Activated CD8-positive, alpha-beta T cell treated with anti-CD3 and anti-CD28 coated beads, Interleukin-2, amount 10 ng/mL, durations not matched to agents 7 days and 5 days (primary cell): ENCODE measurements at places on chromosomes 16 and 17.

GRCh38 chr16:86359571-86359970 lies 150.8 kb upstream of the FOXF1 start:
- DNase-seq: no peak

- no peak for DNase-seq
These were observed at the start of gene TNP2 for GRCh38 chr16:11268921-11269375. Gene TNP2, minus strand, starts transcription at chr16:11269325. Its CDS starts 63 bp downstream, at chr16:11269262.

DNA sequence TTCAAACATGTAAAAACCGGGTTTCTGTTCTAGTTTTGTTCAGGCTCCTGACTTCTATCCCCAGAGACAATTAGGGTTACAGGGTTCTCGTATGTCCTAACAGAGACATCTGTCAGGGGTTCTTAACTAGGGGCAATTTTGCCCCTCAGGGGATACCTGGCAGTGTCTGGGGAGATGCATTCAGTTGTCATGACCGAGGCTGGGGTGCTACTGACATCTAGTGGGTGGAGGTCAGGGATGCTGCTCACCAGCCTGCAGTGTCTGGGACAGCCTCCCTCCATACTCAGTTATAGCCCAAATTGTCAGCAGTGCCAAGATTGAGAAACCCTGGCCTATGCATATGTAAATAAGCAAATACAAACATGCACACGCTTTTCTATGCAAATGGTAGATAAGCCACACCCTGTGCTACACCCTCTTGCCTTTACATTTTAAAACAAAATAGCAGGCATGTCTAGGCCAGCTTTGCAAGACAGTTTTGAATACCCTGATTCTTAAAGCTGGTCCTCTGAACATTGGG lies 37.4 kb downstream of the CLEC16A start:
- peak; percentile 75 for DNase-seq

DNA sequence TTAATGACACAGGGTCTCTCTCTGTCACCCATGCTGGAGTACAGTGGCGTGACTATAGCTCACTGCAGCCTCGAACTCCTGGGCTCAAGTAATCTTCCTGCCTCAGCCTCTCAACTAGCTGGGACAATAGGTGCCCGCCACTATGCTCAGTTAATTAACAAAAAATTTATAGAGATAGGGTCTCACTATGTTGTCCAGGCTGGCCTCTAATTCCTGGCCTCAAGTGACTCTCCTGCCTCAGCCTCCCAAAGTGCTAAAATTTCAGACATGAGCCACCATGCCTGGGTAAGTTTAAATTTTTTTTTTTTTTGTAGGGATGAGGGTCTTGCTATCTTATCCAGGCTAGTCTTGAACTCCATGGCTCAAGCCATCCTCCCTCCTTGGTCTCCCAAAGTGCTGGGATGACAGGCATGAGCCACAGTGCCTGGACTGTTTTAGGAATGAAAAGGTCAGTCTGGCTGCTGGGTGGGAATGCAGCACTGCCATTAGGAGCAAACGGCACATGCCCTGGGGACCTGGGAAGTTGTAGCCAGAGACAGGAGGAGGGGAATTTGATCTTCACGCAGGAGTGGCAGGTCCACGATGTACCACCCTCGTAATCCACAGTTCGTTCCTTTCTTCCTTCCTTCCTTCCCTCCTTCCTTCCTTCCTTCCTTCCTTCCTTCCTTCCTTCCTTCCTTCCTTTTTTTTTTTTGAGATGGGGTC lies 106.7 kb downstream of the HAPSTR1 start:
- no peak for DNase-seq

DNA sequence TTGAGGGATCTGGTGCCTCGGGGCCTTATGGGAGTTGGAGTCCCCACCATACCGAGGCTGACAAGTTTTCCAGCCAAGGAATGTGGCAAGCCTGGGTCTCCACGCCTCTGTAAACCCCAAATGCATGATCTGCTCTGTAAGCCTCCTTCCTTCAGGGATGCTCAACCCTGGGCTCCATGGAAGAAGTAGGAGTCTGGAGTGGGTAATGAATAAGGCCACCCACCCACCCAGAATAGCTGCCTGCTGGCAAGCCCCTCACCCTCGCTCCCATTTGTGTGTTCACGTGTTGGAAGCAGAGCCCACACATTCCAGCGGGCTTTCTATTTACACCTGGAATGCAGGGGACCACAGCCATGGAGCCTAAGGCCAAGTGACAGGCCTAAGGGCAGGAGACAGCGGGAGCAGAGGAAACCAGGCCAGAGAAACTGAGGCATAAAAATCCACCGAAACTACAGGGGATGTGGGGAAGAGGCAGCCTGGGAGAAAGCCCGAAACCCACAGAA lies 4.4 kb downstream of the DLG4 start:
- no peak for DNase-seq

DNA sequence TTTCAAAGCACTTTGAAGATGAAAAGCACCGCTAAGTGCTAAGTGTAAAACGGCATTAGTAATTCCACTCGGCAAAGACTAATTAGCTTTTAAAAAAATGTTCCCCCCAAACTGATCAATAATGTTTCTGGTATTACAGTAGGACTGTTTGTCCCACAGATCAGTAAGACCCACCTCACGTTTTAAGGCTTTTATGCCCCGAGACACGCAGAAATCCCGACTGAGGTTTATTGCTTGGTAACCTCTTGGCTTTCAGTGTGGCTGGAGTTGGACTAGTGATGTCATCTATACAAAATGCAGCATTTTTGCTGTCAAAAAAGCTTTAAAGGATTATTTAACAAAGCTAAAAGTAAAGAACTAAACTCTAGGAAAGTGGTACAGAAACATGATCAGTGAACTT lies 414.6 kb upstream of the PSMD7 start:
- no peak for DNase-seq

- no peak for DNase-seq
These were observed 551 bp downstream of the WDR81 start for GRCh38 chr17:1724869-1725641.

DNA sequence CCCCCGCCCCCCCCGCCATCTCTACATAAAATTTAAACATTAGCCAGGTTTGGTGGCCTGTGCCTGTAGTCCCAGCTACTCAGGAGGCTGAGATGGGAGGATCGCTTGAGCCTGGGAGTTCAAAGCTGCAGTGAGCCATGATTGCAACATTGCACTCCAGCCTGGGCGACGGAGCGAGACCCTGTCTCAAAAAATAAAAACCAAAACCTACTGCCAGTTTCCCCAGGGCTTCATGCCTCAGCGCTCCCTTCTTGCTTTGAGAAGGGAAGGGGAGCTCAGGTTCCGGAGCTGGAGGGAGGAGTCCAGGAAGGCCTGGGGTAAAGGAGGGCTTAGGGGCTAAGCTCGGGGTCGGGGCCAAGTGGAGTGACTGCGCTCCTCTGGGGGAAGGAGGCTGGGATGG lies 20.5 kb downstream of the PLCD3 start:
- DNase-seq: no peak

DNA sequence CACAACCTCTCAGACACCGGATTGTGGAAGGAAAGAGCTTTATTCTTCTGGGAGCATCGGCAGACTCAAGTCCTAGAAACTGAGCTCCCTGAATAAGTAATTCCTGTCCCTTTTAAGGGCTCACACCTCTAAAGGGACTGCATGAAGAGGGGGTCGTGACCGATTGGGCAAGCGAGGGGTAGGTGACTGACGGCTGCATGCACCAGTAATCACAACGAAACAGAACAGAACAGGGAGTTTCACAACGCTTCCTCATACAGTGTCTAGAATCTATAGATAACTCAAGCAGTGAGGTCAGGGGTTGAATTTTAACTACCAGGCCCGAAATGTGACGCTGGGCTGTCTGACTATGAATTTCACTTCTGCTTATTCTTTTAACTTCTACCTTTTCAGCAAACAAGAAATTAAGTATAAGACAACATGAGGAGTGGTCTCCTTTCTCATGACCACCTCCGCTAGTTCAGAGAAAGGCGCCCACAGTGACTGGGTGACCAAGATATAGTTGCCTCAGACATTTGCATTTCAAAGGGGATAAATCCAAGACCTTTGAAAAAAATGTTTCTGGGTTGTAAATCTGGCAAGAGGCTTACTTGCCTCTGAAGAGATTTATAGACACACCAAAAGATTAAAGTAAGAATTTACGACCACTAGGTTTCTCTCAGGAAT lies 88.4 kb upstream of the ATF7IP2 start:
- DNase-seq: no peak

- no peak for DNase-seq
These were observed 48.7 kb downstream of the CPPED1 start for GRCh38 chr16:12754824-12755543.

DNA sequence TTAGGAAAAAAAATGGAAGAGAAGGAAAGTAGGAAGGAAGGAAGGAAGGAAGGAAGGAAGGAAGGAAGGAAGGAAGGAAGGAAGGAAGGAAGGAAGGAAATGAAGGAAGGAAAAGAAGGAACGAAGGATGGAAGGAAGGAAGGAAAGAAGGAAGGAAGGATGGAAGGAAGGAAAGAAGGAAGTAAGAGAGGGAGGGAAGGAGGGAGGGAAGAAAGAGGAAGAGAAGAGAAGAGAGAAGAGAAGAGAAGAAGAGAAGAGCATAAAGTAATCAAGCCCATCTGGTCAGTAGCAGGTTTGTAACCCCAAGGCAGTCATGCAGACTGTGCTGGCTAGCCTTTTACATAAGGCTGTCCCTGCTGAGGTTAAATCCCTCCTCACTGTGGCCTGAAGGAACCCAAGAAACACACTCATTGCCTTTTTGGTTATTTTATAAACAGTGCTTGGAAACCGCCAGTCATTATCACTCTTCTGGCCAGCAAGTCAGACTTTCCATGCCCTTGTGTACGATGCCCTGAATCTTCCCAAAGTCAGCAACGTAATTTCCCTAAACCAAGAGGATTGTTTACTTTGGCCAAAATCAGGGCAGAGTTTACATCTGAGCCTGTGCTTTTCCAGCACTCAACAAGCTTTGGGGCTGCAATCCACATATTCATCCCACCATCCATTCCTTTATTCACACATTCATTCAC lies 409.6 kb upstream of the MAF start:
- DNase-seq: no peak

DNA sequence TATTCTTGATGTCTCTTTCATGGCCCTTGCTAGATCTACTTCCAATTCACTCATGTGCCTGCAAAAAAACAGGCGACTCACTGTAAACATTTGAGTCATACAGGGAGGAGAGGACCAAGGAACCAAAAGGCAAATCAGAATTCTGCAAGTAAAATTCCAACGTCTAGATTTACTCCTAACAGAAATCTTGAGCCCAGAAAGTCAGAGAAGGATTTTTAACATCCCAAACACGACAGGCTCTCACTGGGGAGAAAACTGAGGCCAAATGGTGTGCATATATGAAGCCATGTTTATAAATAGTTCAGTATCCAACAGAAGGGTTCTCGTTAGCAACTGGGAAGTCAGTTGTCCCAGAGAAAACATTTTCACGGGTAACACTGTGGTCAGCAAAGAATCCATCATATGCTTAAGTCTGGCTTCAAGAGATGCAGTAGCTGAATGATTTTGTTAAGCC lies 40.1 kb downstream of the LITAF start:
- no peak for DNase-seq

DNA sequence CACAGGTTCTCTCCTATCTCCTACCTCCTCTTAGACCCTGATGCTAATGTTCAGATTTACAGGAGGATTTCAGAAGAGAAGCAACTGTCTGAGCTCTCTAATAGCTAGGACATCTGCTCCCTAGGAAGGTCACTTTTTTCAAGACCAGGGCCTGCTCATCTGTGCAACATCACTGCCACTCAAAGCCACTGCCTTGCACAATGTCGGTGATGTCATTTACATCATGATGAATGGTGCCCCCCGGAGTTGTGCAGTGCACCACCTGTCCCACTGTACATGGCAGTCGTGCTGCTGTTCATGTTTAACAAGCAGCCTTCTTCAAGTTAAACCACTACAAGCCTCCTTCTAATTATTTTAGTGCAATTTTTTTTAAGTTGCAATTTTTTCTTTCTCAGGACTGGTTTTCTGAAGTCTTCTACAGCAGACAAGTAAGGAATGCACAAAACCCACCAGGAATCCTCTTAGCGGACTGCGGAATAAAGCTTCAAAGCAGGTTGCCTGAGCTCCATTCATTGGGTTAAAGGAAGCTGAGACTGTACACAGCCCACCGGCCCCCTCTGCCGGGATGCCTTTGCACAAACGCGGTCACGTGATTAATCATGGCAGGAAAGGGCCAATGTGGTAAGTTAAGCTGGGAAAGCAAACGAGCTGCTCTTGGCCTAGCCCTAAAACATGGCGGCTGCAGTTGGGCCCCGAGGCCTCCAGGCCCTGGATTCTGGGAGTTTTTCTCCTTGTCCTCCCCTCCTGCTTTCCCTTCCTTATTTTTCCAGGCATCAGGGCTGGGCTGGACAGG lies 74.1 kb downstream of the MYH11 start:
- no peak for DNase-seq

DNA sequence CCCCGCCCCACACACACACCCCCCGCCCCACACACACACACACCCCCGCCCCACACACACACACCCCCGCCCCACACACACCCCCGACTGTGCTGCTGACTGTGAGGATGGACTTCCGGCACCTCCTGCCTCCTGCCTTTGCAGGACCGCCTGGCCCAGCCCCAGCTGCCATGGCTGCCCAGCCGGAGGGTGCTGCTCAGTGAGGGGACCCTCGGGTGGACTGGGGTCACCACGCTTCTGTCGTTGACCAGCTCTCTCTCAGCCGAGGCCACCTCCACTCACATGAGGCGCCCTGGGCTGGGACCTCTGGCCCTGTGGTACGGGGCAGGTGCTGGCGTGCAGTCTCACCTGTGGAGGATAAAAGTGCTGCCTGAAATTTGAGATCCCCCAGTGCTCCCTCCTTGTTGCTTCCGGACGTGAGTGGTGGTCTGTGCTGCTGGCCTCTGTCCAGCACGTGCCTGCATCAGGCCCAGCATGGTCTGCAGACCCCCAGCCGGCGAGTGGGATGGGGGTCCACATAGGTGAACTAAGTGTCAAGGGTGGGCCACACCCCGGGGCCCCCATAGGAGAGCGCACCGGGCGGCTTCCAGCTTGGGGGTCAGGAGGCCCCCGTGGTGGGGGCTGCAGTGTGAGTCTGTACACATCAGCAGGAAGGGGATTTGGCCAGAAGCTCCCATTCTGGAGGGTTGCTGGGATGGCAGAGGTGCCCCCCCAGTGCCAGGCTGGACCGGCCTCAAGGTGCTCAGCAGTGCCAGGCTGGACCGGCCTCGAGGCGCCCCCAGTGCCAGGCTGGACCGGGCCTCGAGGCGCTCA lies 11.2 kb downstream of the METRNL start:
- no peak for DNase-seq

- DNase-seq: no peak
These were observed 211.7 kb downstream of the FTO start for GRCh38 chr16:53915452-53916160.
